ENCODE measurements at places on chromosomes 5 and 9. TPM values are rescaled to one million over a fixed set of nuclear protein-coding genes. Genes with fewer than 3 reads are reported as not detected.

Gene LCN2
- total RNA-seq: 0.72 TPM

Gene SHC3
- total RNA-seq: 0.02 TPM

Gene DMRTA1
- not detected for total RNA-seq

Gene EXD3
- total RNA-seq: 12.5 TPM

Gene TMEM8B
- total RNA-seq: 2.2 TPM

Gene CYLC2
- not detected for total RNA-seq

Gene INSL4
- total RNA-seq: not detected

Gene PCDHGA6
- 0.11 TPM for total RNA-seq

Gene NRG2
- total RNA-seq: not detected

Measured in K562 (cell line).